ENCODE measurements at places on chromosomes 5 and 9. TPM values are rescaled to one million over a fixed set of nuclear protein-coding genes. Genes with fewer than 3 reads are reported as not detected.

Gene IL33
- 13.9 TPM for total RNA-seq

Gene ANKRD18B
- total RNA-seq: 22.8 TPM

Gene OMD
- 2.4 TPM for total RNA-seq

Gene RANBP17
- 12.3 TPM for total RNA-seq

Gene SPEF2
- total RNA-seq: 21.1 TPM

Gene LURAP1L
- total RNA-seq: 17.8 TPM

Gene SV2C
- 12.5 TPM for total RNA-seq

Gene SERF1A
- total RNA-seq: 4.9 TPM

Gene FOXD4L3
- 1.0 TPM for total RNA-seq

Gene MARCHF3
- total RNA-seq: 8.6 TPM

Gene GLRA1
- 1.1 TPM for total RNA-seq

Gene GRXCR2
- total RNA-seq: not detected

Gene IL5
- not detected for total RNA-seq

Gene CIZ1
- 124 TPM for total RNA-seq

Gene DAB2IP
- 65.1 TPM for total RNA-seq

Gene PCDHA6
- 9.6 TPM for total RNA-seq

Gene OGN
- total RNA-seq: not detected

Gene NDUFA8
- 110 TPM for total RNA-seq

Gene ZDHHC11B
- 235 TPM for total RNA-seq

Gene ZNG1F
- 21.1 TPM for total RNA-seq

Gene ANKRA2
- total RNA-seq: 14.4 TPM

Gene TTC33
- total RNA-seq: 48.4 TPM

Gene PCDHGA6
- 12.6 TPM for total RNA-seq

Gene IFNA21
- total RNA-seq: not detected

Data from dorsolateral prefrontal cortex (tissue), 122 donors.